ENCODE measurements at places on chromosomes 12 and 14.

- peak; percentile 24 for DNase-seq
Measured at GRCh38 chr12:116015525-116015924, 262.0 kb downstream of the MED13L start.

GRCh38 chr14:61498303-61498702, 176.9 kb downstream of the PRKCH start:
- DNase-seq: no peak

DNA sequence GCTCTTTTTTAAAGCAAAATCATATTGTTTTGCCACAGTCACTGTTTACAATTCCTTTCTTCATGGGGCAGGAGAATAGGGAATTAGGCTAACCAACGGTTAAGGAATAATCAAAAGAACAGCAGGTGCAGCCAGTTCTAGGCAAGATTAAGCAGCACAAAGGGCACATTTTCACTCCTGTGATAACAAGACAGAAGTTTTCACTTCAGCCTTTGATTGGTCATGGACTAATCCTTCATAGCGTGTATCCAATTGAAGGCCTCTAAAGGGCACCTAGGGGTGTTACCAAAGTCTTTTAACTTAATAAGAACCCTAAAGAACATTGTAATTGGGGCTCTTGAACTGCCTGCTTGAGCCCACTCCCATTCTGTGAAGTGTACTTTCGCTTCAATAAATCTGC, 206.9 kb upstream of the AMIGO2 start:
- DNase-seq: no peak

DNA sequence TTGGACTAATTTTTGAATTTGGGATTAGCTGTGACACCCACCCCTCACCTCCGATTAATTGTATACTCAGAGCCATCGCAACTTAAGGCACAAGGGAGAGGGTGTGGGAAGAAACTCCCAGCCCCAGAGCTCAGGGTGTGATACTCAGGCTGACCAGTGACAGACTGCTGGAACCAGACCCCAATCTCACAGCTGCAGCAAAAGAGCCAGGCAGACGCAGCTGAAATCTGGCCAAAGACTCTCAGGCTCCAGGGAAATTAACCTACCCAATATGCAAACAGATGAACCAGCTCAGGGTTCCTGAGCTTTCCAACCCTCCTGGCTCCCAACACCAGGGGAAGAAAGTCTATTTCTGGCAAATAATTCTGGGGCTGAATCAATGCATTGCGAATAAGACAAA, 30.5 kb downstream of the ANAPC7 start:
- DNase-seq: no peak

DNA sequence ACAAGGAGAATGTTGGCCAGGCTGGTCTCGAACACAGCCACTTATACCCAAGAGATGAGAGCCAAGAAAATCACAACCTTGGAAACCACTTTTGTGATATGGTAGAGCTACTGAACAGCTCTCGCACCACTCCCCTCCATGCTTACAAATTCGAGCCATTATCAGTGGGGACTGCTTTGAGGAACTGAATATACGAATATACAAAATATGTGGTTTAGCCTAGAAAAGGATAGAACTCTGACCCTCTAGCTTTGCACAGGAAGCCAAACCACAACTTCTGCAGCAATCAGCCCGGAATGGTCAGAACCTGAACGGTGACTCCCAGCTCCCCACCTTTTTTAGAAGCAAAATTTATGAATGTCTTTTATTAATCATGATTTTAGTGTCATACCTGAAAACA, 129.8 kb upstream of the TMEM132C start:
- DNase-seq: no peak

DNA sequence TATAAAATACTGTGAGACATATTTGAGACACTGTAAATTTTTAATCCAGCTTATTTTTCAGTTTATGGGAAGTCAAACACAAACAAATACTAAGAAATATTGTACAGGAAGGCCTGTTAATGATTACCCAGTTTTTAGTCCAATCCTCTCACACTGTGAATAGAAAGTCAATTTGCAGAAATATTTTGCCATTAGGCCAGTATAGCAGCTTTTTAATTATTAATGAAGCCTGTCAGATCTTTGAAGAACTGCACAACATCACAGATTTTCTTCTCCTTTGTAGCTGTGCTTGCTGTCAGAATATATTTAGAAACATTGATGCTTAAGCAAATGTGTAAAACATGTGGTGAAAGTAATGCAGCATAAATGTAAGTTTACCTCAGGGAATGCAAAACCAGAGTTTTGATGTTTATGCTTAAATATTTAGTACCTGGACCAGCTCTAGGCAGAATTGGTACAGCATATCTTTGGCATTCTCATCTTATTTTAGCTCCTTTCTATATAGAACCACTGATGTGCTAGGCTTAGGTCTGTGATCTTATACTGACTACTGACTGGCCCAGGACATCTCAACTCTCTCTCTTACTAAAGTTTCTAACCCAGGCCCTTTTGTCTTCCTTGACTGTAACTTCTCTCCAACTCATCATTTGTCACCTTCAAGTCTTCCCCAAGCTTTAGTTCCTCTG, 230.8 kb upstream of the NAV3 start:
- DNase-seq: no peak

DNA sequence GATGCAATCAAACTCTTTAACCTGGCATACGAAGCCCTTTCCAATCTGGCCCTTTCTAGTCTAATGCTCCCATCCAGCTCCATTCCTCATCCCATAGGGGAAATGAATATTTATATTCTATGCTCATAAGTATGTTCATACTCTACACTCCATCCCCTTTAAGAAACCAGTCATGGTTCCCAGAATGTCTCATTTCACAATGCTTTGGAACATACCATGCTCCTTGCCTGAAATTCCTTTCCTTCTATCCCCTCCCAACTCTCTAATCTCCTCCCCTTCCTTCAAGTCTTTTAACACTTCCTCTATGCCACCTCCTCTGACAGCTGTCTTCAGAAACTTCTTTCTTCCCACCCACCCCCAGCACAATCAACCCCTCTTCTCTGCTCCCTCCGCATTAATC, 207.0 kb upstream of the CAND1 start:
- no peak for DNase-seq

DNA sequence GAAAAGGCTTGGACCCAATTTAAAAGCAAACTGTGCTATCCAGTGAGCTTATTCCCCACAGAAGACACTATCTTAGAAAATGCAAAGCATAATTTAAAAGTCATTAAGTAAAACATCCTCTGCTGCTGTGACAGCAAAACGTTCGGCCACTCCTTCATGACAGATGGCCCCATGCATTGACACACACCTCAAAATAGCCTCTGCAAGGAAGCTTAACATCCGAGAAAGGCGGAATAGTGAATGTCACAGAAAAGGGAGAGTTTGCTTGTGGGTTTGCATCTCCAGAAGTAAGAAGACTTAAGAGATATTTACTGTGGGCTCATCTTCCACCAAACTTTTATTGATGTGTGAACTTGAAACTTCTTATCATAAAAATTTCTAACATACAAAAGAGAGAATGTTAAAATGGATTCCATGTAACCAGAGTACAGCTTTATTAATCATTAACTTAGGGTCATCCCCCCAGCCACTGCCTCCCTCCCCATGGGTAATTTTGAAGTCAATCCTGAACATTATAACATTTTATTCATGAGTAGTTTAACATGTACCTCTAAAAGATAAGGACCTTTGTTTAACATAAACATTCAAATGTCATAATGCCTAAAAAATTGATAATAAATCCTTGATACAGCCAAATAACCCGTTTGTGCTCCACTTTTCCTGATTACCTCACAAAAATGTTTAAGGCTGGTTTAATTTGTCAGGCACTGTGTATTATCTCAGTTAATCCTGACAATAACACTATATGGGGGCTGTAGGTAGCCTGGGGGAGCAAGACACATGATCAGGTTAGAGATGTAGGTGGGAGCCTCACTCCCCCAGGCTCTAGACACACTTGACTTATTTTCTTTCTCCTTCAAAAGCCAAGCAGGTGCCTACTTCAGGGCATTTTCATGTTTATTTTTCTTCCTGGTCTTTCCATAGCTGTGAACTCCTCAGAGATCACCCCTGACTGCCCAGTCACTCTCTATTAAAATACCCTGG, 119.7 kb upstream of the TMCC3 start:
- no peak for DNase-seq

GRCh38 chr12:116744766-116745165, 6.7 kb downstream of the RNFT2 start:
- no peak for DNase-seq

DNA sequence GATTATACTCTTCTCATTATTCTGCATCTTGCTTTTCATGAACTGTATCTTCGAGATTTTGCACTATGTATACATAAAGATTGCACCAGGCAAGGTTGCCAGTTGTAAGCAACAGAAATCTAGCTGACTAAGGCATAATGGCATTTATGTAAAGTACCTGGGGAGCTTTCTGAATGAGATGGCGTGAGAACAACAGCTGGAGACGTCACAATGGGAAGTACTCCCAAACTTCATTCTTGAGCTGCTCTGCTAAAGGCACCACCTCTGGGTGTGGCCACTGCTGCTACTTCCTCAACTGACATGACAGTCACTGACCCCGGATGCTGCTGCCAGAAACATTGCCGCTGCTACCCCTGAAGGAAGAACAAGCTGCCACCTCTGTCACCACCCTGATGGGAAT, 220.7 kb downstream of the NOVA1 start:
- no peak for DNase-seq

DNA sequence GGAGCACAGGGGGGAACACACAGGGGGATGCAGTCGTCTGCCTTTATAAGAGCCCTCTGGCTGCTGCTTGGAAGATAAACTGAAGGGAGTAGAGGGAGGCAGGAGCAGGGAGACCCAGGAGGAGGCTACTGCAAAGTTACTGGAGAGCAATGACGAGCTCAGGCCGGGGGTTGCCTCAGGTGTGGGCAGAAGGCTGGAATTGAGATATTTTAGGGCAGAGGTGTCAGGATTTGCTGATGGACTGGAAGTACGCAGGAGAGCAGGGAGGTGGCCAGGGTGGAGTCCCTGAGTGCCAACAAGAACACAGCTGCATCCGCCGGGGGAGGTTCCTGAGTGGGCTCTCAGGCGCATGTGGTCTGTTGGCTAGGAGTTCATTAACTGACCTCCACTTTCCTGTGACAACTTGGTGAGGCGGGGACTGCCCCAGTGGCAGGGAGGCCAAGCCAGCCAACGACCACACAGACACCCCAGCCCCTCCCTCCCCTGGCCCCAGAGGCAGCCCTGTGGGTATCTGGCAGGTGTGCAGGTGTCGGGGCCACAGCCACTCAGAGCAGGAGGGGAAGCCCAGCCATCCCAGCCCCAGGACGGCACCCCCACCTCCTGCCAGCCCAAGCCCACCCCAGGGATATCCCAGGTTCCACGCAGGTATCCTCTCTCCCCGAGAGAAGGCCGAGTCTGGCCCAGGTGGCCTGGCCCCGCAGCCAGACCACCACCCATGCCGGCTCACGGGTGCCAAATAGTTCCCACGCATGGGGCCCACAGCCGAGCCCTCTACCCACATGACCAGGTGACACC, 85.4 kb downstream of the NCOR2 start:
- DNase-seq: no peak

DNA sequence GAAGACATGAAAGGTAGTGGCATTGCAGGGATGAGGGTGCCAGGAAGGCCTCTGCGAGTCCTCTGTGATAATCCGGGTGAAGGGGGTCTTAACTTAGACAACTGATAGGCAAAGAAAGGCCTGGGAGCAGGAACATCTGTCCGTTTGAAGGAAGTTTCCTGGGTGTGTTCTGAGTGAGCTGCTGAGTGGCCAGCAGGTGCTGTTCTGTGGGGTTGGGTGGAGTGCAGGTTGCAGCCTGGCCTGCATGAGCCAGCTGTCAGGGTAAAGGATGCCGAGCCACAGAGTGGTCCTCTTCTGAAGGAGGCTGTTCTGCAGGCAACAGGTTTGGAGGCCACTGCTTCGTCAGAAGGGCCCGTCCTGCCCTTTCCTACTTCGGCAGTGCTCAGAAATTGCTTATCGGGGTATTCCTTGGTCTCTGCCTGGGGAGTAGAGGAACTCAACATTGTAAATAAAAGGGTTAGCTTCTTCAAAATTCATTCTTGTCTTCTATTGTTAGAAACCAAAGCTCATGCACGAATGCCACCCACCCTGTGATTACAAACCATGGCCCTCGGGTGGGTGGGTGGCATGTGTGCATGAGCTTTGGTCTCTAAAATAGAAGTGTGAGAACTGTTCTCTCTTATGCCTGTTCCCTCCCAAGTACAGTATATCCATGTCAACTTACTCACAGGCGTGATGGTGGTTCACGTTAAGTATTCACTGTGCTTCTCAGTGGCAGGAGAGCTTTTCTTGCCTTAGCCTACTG, 118.9 kb downstream of the CHST11 start:
- no peak for DNase-seq

- no peak for DNase-seq
Measured at GRCh38 chr14:41607966-41608663, 1.4 kb downstream of the LRFN5 start.

GRCh38 chr14:27190296-27190695, 592.5 kb upstream of the NOVA1 start:
- no peak for DNase-seq
